ENCODE measurements at places on chromosomes 12 and 14.
A peak's percentile ranks its signal among the peaks of the same experiment; 100 is the strongest.

DNA sequence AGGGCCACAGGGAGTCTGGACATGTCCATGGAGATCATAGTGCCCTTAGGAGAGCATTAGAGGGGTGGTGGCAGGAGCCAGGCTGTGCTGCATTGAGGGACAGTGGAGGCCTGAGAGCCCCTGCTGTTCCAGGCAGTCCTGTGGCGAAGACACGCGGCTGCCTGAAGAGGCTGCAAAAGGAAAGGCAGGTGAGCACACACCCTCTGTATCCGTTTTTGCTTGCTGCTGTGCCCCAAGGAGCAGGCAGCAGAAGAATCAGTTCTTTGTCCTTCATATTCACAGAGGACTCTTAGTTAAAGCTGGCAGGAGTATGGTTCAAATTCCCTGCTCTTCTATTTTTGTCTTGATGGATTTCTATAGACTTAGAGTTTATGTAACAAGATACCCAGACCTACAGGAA, 4.5 kb downstream of the SLC35E3 start:
- no peak for DNase-seq

DNA sequence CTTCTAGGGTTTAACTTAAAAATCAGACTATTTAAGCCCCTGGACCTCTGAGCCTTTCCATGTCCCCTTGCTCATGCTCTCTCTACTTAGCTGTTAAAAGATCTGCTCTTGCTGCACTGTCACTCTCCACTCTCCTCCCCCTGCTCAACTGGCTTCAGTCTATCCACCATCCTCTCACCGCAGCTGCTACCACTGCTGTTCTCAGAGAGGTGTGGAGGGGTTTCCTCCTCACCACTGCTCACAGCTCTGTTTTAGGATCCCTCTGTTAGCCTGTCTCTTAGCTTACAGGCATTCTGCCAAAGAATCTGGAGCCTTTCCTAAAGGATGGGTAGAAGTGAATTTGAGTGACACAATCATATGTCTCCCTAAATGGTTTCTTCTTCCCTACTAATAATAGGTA, 43.7 kb upstream of the ATP2B1 start:
- DNase-seq, result no peak

- no peak for DNase-seq
Observed at GRCh38 chr12:108235197-108235984, 103.7 kb downstream of the CMKLR1 start.

GRCh38 chr12:113818283-113818682, 147.8 kb downstream of the RBM19 start:
- DNase-seq, result no peak

DNA sequence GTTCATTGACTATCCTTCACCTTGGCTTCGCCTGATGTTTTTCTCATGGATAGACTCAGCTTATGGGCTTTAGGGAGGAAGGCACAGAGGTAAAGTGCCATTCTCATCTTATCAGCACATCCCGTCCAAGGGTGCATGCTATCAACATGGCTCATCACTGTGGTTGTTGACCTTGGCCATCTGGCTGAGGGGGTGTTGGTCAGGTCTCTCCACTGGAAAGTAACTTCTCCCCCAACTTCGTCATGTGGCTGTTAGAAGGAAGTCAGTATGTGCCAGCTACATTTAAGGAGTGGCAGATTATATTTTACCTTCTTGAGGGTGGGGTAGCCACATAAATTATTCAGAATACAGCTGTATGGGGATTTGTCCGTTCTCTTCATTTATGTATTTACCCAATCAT, 68.9 kb downstream of the EML1 start:
- DNase-seq, result peak; percentile 14

DNA sequence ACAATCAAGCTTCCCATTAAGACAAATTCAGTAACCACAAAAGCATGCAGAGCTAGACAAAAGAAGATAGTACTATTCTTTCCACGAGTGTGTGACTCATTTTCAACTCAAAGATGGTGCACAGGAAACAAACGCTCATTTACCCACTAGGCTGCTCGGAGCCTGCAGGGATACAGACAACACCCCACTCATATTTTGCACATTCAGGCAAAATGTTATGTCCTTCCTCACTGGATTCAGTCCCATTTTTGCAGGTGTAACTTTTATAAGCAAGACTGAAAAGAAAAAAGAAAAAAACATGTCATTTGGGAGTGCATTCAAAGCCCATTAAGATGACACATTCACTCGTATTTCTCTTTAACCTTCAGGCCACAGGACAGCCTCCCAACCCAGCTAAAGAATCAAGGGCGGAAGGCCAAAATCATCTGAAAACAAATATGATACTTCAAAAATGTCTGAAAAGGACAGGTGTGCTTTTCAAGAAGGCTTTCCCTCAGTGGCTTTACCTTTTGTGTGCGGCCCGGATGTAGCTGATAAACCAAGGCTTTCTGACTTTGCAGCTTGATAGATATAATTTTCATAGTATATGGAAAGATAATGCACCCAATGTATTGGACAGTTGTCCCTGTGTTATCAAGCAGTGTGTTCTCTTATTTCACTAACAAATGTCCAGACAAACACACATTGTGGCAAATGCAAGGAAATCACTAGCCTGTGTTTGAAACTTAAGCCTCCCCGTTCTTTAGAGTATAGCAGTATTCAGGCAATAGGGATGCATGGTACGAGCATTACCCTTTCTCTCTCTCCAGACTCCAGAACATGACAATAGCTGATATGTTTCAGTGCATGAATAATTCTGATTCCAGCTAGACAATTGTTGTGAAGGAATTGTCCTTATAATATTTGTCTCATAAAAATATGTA, 147.8 kb upstream of the KRR1 start:
- no peak for DNase-seq

GRCh38 chr14:47846008-47846407, 170.6 kb upstream of the MDGA2 start:
- DNase-seq, result no peak

DNA sequence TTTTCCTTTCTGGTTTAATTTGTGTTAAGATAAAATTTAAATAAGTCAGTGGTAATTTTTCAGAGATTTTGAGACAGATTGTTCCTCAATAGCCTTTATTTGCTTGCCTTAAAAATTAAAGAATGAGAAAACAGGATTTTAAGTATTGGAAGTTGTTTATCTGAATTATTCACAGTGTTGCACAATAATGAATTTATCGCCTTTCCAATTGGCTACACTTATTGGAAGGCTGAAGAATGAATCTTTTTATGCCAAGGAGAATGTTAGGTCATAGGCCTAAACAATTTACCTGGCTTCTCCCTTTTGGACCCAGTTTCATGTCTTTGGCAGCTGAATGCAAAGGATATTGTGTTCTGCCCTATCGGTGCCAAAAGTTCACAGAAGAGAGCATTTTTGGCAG, 250.2 kb downstream of the NPAS3 start:
- DNase-seq, result no peak

- DNase-seq, result no peak
Observed at GRCh38 chr14:67733616-67734015, 31.9 kb downstream of the RDH12 start.

DNA sequence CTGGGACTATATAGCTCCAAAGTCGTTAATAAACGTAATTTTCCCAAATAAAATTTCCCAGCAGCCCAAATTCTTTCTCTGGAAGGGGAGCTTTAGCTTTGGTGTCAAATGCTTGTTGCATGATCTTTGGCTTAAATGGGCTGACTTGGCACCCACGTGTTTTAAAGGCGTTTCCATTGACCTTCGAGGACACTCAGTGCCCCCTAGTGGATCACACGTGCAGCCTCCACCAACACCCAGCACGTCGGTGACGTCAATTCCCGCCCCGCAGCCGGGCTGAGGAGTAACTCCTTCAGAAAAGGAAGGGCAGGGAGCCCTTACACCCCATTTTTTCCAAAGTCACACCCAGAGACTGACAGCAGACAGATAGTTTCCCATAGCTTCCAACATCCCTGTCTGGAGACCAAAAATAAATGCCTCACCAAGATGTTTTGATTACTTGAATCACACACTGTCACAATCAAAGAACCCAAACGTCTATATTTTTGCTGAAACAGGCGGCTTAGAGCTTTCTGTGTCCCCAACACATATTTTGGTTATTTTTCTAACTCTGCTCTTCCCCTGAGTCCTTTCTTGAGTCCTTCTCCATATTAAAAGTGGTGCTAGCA, 707.9 kb downstream of the AACS start:
- DNase-seq, result no peak

- peak; percentile 43 for DNase-seq
Observed at GRCh38 chr12:28313631-28314030, 123.4 kb downstream of the CCDC91 start.

GRCh38 chr14:85602345-85602744, 72.4 kb downstream of the FLRT2 start:
- no peak for DNase-seq

DNA sequence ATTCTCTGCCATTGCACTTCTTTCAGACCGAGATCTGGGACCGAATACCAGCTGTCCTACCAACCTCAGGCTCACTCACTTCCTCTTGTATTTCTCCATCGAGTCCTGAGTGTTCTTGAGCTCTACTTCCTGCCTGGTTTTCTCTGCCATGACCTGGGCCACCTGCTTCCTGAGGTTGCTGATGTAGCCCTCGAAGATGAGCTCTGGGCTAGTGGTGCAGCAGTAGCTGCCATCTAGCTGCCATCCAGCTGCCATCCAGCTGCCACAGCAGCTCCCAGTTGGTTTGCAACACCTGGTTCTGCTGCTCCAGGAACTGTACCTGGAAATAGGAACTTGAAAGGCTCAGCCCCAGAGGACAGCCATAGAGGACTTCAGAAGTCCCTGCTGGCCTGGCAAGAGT, 15.0 kb upstream of the KRT73 start:
- no peak for DNase-seq

DNA sequence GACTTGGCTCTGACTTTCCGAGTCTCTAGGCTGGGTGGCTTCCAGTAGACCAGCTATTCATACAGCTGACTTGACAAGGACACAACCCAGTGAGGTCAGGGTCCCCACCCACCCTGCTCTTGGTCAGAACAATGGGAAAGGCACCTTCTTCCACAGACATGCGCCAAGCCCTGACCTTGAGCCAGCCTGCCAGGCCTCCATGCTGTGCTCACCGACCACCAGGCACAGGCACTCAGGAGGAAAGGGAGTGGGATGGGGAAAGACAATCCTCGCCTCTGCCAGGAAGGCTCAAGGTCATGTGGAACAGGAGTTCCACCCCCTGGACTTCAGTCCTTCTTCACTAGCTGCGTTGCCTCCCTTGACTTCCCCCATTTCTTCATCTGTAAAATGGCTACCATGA, 31.4 kb downstream of the GALNT16 start:
- DNase-seq, result no peak

DNA sequence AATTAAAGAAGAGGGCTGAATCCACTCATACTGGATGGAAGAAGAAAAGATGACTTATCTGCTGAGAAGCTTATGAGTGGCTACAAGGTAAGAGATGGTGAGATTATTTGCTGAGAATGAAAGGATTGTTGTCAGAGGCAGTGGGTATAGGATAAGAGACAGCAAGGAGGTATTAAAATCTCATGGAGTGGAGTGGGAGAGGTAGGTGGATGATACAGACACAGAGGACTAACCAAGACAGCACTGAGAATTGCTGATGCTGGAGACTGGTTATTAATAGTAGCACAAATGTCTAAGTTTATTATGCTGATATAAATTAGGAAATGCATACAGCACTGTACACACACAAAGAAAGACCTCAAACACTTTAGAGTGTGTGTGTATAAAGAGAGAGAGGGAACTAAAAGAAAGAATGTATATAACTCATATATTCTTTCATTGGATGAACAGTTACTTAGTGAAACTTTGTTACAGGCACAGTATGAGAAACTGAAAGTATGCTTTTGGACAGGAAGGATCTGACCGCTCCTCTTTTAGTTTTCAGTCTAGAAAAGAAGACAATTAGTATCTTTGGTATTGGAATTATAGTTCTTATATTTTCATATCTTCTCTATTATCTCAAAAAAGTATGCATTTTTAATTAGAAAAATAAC, 543.1 kb downstream of the LRFN5 start:
- DNase-seq, result no peak

- DNase-seq, result no peak
Observed at GRCh38 chr14:74325446-74325845, 22.7 kb upstream of the ABCD4 start.

- DNase-seq, result no peak
Observed at GRCh38 chr12:6830286-6830890, 2.2 kb downstream of the P3H3 start.

DNA sequence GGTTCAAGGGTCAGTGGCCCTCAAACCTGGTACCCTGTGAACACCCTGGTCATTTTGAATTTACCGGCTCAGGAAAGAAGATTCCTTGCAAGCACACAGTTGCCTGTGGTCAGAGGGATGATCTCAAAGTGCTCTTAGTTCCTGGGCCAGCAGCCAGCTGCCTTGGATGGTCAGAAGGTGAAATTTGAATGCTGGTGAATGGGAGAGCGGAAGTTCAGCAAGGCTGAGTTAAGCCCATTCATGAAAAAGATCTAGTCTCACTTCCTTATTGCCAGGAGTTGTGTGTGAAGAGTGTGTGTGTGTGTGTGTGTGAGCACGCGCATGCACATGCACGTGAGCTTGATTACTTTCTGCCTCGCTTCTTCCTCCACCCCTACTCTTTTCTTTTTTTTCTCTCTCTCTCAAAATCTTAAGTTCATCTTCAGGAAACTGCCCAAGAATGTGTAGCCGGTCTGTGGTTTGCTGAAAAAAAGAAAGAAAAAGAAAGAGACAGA, 155.5 kb upstream of the CCND2 start:
- DNase-seq, result no peak

- no peak for DNase-seq
Observed at GRCh38 chr12:77124767-77125166, 59.4 kb upstream of the E2F7 start.

GRCh38 chr14:49574038-49574437, 12.1 kb downstream of the RPS29 start:
- DNase-seq, result no peak

DNA sequence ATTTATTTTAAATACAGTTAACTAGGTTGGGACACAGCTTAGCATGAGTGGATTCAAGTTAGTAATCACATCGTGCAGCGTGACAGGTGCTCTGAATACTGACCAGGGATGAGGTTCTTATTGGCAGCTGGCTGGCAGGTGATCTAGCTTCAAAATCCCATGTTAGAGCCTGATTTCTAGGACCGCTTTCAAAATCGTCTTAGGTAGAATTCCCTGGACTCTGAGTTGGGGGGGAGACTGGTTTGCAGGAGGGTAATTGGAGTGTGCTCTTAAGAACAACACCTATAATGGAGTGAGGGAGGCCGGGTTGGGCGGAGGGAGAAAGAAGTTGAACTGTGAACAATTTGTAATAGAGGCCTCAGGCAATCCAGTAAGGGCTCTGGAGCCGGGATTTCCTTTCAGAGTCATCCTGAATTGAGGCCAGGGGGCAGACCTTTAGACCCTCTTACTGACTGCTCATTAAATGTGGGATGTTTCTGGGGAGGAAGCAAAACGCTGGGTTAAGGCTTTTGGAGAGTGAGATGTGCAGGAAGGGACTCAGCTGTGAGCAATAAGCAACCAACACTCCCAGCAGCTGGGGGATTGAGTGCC, 874 bp upstream of the YARS2 start:
- peak; percentile 34 for DNase-seq

- no peak for DNase-seq
Observed at GRCh38 chr14:73786636-73787485, 64.8 kb upstream of the PTGR2 start.

GRCh38 chr12:5213990-5214389, 170.3 kb downstream of the KCNA5 start:
- DNase-seq, result no peak

GRCh38 chr12:49706351-49707127, 666 bp downstream of the FMNL3 start:
- DNase-seq, result no peak

Measured in HS-27A (cell line).